H9 (cell line): ENCODE measurements at places on chromosomes 2 and 18. TPM values are rescaled to one million over a fixed set of nuclear protein-coding genes. Genes with fewer than 3 reads are reported as not detected.

The MROH2A gene
- not detected in 2 replicates for total RNA-seq

The CYS1 gene
- 0.07 and 0.35 TPM in 2 replicates for total RNA-seq

The FSHR gene
- total RNA-seq: not detected in 2 replicates

The KCNJ3 gene
- 0.11 TPM in 1 of 2 replicates, not detected in the other for total RNA-seq

The RUFY4 gene
- total RNA-seq: 0.44 and 0.66 TPM in 2 replicates

The COBLL1 gene
- total RNA-seq: 5.6 and 5.9 TPM in 2 replicates

The ZSCAN30 gene
- 10.0 and 11.6 TPM in 2 replicates for total RNA-seq

The IL36A gene
- not detected in 2 replicates for total RNA-seq

The TMEM185B gene
- total RNA-seq: 28.4 and 29.0 TPM in 2 replicates

The HOXD4 gene
- not detected in 2 replicates for total RNA-seq

DNA sequence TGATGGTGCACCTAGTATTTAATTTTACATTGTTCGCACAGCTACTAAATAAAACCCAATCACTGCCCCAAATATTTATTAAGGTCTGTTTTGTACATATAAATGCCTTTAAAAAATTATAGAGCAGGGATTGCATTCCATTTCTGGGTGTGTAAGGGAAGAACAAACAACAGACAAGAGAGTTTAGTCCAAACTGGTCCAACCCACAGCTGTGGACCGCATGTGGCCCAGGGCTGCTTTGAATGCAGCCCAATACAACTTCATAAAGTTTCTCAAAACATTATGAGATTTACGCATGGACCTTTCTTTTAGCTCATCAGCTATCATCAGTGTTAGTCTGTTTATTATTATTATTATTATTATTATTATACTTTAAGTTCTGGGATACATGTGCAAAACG lies 114.8 kb upstream of the LRATD1 start:
- no peak for DNase-seq

- no peak for DNase-seq
Measured at GRCh38 chr2:185381631-185382030, 357.0 kb upstream of the FSIP2 start.

- DNase-seq: peak; percentile 11
Measured at GRCh38 chr2:120720231-120720630, 15.4 kb upstream of the GLI2 start.

DNA sequence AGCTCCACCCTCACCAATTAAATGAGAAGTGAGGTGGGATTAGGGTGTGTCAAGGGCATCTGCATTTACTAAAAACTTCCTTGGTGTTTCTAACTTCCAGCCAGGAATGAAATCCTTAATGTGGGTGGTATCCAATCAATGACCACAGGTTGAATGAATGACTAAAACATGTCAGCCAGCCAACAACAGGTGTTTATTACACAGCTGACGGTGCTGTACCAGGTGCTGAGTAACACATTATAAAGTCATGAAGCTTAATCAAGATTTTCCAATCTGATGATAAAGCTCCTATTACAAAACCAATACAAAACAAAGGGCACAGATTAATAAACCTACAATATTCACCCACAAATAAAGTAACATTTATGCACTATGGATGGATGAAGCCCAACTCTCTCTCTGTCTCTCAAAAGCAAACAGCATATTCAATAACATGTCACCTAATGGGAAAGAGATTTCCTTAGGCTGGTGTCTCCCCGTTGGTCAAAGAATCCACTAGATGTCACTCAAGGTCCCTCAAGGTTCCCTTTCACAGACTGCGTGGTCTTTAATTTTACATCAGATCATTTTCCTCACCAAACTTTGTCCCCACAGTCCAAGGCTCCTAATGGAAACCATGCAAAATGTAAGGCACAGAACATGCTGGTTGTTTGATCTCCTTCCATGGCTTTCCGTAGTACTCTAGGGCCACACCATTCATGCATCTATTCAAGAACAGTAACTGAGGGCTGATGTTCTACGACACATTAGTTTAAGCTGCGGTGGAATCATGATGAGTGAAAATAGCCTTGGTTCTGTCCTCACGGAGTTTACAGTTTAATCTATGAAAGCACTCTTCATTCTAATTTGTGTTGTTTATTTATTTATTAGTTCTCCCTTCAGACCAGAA lies 6.4 kb upstream of the PTPN4 start:
- DNase-seq: no peak

GRCh38 chr2:11385847-11386246 lies 41.4 kb upstream of the ROCK2 start:
- no peak for DNase-seq

- no peak for DNase-seq
Measured at GRCh38 chr2:33210626-33211025, 263.9 kb downstream of the LTBP1 start.

- DNase-seq: no peak
Measured at GRCh38 chr2:218089259-218089658, 20.2 kb downstream of the RUFY4 start.

DNA sequence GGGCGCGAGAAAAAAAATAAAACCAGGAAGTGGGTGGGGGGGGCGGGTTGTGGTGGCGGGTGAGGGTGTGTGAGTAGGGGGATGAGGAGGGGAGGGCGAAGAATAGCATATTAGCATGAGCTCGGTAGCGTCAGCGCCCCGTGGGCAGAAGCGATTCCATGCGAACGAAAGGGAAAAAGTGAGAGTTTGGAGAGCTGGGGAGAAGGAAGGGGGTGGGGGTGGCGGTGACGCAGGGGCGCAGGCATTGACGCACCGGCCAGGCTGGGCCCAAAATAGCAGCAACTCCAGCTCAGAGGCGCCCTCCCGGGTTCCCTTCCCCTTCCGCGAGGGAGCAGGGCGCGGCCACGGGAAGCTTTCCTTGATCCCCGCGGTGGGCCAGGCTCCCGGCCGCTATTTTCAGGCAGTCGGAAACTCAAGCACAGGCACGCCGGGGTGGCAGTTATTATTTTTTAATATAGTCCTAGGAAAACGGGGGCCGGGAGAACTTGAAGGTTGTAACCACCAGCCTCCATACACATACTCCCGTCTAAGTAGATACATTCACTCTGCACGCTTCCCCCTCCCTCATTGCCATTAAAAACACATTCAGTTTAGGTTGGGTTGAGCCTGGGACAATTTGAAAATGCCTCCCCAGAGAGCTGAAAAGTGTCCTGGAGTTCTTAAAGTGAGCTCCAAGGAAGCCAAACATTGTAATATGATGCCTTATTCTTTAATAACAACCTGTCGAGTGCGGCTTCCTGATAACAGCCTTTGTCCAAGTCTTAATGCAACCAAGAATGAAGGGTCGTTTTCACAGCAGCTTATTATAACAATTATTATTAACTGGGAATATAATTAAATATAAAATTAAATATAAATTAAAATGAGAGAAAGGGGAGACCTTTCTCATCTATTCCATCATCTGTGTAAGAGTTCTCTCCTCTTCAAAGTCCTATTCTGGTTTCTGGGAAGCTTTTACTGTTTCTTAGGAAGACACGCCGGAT lies 2.3 kb upstream of the NR4A2 start:
- DNase-seq: peak; percentile 76

DNA sequence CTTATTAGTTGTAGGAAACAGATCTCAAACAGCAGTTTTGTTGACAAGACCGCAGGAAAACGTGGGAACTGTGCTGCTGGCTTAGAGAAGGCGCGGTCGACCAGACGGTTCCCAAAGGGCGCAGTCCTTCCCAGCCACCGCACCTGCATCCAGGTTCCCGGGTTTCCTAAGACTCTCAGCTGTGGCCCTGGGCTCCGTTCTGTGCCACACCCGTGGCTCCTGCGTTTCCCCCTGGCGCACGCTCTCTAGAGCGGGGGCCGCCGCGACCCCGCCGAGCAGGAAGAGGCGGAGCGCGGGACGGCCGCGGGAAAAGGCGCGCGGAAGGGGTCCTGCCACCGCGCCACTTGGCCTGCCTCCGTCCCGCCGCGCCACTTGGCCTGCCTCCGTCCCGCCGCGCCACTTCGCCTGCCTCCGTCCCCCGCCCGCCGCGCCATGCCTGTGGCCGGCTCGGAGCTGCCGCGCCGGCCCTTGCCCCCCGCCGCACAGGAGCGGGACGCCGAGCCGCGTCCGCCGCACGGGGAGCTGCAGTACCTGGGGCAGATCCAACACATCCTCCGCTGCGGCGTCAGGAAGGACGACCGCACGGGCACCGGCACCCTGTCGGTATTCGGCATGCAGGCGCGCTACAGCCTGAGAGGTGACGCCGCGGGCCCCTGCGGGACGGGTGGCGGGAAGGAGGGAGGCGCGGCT lies at the start of gene TYMS:
TSS of gene TYMS (plus strand) at position 343 of the 690 bp plus-strand sequence. CDS start at position 433, 90 bp downstream.
- peak; percentile 76 for DNase-seq

- no peak for DNase-seq
Measured at GRCh38 chr2:239554766-239555570, 154.1 kb upstream of the HDAC4 start.

- no peak for DNase-seq
Measured at GRCh38 chr2:12702168-12703121, 14.3 kb upstream of the TRIB2 start.

DNA sequence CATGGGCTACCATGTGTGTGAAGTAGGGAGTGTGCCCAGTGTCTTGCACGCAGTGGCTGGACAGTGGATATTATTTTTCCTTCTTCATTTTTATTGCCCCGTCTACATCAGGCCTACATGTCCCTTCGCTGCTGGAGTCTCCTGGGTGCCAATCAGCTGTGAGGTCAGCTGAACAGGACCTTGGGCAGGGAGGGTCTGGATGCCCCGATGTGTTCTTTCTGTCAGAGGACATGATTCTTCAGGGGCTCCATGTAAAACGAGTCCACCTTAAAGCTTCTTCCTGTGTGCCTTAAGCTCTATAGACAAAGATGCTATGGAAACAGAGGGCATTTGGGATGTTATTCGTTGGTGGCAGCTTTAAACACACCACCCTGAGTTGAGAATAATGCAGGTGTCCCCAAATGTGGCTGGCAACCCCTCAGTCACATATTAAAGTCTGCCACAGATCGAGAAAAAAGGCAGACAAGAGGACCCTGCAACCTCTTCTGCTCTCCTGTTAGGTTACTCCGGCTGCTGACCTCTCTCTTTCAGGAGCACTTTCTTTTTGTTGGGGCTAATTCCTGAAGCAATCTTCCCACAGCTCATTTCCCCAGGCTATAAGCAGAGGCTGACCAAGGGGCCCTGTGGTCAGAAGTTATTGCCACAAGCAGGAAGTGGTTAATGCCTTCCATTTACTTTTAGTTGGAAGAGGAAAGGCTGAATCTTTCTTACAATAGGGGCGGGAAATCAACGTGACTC lies 20.0 kb downstream of the GREB1 start:
- DNase-seq: no peak

DNA sequence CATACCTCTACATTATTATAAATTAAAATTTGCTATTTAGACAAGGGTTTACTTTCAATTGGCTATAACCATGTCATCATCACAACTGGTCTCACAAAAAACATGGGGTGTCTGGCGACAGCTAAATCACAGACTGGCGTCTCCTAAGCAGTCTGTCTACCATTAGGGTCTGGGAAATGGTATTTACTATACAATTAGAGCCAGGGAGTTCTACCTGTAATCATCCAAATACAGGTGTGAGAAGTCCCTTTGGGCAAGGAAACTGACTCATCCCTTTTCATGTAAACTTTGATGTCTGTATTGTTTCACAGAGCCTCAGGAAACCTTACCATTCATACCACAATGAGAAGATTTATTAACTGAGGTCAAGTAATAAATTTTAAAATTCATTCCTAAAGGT lies 126.7 kb downstream of the OLA1 start:
- DNase-seq: no peak

DNA sequence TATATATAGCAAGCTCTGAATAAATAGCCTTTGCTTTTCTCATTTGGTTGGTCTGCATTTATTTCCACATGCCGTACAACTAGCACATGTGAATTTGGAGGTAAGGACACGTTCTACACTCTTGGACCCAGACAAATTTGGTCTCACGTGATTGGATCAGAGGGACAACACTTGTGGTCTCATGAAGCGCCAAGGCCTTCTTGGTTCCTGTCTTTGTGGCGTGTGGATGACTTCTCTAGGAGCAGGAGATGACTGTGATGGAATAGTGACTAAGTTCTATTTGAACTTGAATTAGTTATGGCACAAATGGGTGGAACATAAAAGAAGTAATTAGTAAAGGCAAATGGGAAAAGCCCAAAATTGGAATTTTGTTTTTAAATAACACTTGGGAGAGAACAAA lies 206.9 kb downstream of the BCL2 start:
- no peak for DNase-seq
